ENCODE measurements at places on chromosomes 6 and 20.

GRCh38 chr6:101150226-101150625 lies 243.3 kb upstream of the GRIK2 start:
- DNase-seq = no peak

GRCh38 chr6:119587537-119587936 lies 238.0 kb upstream of the MAN1A1 start:
- no peak for DNase-seq

- DNase-seq = no peak
Measured at GRCh38 chr6:30687659-30688431, 1.4 kb upstream of the PPP1R18 start.

GRCh38 chr20:58194175-58194791 lies 34.2 kb downstream of the ANKRD60 start:
- DNase-seq = no peak

GRCh38 chr20:19348582-19348981 lies 136.1 kb downstream of the SLC24A3 start:
- no peak for DNase-seq

GRCh38 chr6:168713839-168714238 lies 272.9 kb downstream of the SMOC2 start:
- peak; percentile 60 for DNase-seq

DNA sequence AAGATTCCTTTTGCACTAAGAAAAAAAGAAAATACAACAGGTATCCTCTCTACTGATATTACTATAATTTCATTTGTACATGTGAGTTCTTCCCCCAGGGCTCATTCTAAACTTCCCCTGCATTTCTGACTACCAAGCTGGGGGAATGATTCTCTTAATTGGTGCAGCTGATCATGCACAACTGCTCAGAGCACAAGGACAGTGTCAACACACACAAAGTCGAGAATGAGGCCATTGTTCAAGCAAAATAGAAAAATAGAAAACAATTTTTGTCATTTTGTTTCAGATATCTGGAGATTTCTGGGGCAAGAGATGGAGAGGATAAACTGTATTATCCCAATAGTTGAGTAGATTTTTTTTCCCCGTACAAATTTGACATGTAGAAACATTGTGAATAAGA lies 236.3 kb downstream of the HAO1 start:
- no peak for DNase-seq

DNA sequence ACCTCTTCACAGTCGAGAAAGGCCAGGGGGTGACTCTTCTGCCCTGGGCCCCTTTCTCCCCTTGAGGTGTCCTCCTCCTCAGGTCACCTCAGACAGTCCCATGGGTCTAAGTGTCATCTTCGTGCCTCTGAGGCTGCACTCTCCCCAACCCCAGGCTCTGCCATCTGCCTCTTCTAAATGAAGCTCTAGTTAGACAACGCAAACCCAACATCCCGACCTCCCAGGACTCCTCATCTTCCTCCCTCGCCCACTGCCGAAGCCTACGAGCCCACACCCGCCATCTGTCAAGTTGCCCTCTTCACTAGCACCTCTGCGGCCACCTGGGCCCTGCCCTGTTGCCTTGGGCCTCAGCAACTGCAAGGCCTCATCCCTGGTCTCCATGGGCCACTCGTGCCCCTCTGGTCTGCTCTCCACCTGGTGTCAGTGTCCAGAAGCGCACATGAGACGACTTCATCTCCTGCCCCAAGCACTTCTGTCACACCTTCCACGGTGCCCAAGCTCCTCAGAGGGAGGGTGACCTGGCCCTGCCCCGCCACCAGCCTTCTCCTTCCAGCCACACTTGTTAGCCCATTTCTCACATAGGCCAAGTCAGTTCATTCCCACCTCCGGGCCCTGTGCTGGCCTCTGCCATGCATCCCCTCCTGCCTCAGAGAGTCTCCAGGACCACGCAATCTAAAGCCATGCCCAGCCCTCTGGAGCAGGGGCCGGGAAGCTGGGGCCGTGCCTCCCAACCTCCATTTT lies 53.8 kb downstream of the RRBP1 start:
- DNase-seq = no peak

- DNase-seq = no peak
Measured at GRCh38 chr6:42197555-42198362, 3.0 kb upstream of the GUCA1B start.

DNA sequence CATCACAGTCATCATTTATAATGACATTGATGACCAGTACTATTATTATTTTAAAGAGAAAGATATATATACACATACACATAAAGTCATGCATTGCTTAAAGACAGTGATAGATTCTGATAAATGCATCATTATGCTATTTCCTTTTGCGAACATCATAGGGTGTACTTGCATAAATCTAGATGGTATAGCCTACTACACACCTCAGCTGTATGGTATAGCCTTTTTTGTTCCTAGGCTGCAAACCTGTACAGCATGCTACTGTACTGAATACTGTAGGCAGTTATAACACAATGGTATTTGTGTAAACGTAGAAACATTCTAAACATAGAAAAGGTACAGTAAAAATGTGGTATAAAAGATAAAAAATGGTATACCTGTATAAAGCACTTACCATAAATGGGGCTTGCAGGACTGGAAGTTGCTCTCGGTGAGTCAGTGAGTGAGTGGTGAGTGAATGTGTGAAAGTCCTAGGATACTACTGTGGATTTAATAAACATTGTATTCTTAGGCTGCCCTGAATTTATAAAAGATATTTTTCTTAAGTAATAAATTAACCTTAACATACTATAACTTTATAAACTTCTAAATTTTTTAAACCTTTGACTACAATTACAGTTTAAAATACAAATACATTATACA lies 23.9 kb downstream of the QKI start:
- DNase-seq = no peak

DNA sequence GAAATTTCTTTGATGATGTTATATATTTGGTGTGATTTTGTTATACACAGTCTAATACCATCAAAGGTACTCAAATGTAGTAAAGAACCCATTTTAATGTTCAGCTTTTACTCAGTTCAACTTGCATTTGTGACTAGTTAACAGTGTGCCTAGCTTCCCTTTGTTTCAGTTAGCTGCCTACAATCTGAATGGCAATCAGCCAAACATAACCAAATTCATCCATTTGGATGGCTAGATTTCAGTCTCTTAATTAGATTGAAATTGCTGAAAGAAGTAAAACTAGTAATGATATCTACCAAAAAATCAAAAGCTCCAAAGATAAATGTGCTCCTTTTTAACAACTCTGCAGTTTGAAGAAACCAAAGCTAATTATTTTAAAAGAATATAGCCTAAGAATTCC lies 6.9 kb downstream of the EPHA7 start:
- DNase-seq = no peak

DNA sequence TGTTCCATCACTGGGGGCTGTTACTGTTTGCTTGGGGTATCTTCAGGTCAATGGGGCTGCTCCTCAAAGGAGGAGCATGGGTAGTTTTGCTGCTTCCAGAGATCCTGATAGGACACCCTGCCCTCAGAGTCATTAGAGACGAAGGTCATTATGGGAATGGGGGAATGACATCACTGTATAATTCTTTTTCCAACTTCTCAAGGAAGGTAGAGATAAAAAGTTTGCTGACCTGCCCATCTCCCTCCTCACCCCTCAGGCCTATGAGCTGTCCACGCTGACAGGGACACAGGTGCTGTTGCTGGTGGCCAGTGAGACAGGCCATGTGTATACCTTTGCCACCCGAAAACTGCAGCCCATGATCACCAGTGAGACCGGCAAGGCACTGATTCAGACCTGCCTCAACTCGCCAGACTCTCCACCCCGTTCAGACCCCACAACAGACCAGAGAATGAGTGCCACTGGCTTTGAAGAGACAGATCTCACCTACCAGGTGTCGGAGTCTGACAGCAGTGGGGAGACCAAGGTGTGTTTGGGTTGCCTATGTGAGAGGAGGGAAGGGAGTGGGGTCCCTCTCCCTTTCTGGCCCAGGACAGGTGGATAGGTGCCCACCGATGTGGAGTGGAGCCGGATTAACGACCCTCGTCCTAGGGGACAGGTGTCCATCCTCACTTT lies 2.7 kb downstream of the SRF start:
- DNase-seq = no peak

DNA sequence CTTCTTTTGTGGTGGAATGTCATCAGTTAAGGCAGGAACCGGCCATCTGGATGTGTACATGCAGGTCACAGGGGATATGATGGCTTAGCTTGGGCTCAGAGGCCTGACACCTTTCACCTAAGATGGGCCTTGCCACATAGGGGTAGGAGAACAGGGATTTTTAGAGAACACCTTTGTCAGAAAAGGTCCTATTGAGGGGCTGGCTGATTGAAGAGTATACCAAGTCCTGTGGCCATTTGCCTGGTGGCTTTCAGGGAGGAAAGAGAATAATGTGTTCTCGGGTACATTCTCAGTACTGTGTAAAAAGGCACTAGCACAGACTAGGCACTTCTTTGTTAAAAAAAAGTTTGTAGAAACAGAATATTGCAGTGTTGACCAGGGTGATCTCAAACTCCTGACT lies 26.4 kb downstream of the GMPR start:
- DNase-seq = no peak

DNA sequence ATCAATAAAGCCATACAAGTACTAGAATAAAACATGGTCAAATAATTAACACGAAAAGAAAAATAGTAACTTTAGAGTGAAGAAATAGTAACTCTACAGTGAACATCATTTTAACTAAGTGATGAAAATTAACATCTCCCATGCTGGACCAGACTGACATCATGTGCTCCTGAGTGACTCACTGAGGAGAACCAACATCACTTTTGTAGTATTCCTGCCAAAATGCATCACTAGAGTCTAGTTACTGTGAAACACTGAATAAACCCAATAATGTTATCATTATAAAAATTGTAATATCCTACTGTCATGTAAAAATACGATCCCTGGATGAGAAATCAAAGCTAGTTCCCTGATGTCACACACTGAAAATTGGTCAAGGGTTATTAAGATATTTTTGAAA lies 361.3 kb downstream of the CD109 start:
- no peak for DNase-seq

- DNase-seq = no peak
Measured at GRCh38 chr6:134373282-134373922, 55.5 kb upstream of the SGK1 start.

GRCh38 chr6:37785663-37786270 lies 33.8 kb upstream of the ZFAND3 start:
- DNase-seq = no peak

DNA sequence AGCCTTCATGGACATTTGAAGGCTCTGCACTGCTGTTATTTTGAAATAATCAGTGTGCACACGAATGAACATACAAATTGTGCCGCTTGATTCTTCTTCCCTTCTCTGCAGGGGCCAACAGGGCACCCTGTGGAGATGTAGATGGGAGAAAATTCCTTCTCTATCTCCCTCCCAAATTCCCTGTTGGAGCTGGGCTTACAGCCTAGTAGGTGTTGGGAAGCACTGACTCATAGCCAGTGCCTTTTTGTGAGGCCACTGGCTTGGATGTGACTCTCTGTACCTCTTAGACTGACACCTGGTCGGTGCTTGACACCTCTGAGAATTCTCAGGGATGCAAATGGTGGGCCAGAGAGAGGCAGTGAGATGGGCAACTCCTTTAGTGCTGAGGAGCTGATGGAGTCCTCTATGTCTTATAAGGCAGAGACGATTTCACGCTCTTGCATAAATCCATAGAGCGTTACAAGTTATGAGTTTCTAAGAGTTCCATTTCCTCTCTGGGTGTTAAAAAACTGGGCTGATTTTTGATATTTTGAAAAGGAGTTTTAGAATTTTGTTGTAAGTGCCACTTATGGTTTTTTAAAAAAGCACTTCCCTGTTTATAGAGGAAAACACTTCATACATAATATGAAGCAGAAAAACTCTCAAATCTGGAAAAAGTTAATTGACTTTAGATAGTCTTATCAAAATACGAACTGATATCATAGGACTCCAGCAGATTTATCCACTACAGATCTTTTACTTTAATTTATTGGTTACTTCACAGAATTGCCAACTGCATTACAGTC lies 89.8 kb upstream of the MAP3K7 start:
- DNase-seq = no peak

GRCh38 chr6:72382602-72383529 lies 239.0 kb upstream of the KCNQ5 start:
- no peak for DNase-seq

GRCh38 chr6:144920391-144920961 lies 635.3 kb downstream of the UTRN start:
- no peak for DNase-seq

DNA sequence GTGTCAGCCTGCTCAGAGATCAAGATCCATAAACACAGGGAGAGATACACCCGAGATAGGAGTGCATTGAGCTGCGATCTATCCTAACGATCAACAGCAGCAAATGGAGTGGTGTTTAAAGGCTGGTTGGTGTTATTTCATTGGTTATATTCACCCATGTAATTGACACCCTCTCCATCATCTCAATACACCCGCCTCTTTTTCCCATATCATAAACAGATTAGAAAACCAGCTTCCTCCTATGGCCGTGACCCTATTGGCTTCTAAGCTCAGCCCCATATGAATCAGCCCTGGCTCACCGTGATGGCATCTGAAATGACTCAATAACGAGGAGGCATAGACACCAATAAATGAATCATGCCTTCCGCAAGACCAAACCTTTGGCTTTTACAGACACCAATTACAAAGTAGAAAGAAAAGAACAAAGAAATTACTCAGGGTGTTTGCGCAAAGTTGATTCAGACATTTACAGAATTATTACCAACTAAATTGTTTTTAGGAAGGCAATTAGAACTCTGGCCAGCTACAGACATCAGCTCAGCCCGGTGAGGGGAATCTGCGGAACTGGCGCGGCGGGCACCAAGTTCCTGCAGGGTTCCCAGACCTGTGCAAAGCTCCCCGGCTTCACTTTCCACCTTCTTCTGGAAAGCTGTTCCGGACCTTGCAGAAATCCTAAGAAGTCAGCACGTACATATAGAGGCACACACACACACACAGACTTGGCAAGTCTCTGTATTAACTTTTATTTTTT lies 11.5 kb downstream of the PMEPA1 start:
- peak; percentile 61 for DNase-seq

- DNase-seq = no peak
Measured at GRCh38 chr20:24492031-24492607, 22.7 kb downstream of the SYNDIG1 start.

- DNase-seq = no peak
Measured at GRCh38 chr6:106637717-106638341, 8.5 kb downstream of the QRSL1 start.

Measured in HuH-7.5 (cell line).